ENCODE measurements at places on chromosomes 7 and 10.
A peak's percentile ranks its signal among the peaks of the same experiment; 100 is the strongest.

DNA sequence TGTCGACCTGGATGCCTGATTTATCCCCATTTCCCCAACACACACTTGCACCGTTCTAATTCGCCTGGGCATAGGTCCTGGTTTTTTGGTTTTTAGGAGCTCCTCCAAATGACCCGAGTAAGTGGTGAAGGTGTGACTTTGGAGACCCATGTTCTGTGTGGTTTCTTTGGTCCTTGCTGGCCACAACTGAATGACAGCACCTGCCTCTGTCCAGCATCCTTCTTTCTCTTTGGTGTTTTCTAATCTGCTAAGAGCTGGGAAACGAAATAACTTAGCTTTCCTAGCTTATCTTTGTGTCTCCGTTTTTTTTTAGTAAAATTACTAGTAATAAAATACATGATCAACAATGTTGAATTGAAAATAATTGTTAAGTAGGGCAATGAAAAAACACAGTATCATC is 120.2 kb downstream of the PRLHR start:
- no peak for DNase-seq

- DNase-seq: no peak
These were observed 132.3 kb upstream of the POT1 start for GRCh38 chr7:125061776-125062397.

DNA sequence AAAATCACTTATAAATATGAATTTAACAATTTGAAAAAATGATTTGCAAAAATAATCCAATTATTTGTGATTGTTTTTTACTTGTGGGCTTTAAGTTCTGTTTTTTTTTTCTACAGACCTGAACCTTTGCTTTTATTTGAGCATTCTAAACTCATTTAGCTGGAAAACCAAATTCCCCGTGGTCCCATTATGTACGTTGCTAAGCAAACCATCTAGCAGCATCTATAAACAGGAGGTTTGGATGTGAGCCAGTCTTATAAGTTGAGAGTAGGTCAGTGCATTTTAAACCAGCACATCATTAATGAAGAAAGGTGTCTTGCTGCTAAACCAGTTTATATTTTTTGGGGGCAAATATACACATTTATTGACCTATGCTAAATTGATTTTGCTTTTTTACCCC is 77.3 kb downstream of the LRRN3 start:
- no peak for DNase-seq

GRCh38 chr7:147904219-147904576 is 686.4 kb upstream of the C7orf33 start:
- DNase-seq: no peak

DNA sequence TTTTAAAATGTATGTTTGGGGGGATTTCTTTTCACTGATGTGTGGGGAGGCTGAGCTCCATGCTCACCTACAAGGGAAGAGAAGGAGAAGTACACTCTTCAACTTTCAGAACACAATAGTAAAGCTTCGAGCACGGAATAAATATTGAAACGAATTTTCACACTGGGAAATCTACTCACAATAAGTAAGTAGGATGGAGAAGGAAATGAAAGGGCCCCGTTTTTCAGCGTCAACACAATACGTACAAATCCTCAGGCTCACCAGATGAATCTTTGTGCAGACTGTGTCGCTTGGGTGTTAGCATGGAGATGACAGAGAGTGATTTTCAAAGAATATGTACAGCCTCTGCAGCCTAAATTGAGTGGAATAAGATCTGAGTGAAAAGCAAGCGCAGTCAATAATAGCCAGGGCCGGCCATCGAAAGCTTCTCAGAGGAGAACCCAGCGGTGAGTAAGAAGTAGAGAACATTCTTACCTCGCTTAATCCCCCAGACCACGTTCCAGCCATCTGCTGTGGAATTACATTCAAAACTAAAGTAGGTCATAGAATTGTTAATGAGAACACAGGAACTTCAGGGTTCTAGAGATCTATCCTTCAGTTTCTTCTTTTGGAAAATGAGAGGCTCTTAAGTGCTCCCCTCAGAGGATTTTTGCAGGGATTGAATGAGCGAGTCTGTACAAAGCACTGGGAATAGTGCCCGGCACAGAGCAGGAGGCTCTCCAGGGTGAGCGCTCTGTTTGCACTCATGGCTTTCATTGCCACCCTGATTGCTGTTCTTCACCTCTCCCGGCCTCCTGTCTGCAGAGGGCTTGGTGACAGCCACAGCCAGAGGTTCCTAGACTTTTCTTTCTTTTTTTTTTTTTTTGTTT is 292.8 kb downstream of the SFMBT2 start:
- no peak for DNase-seq

DNA sequence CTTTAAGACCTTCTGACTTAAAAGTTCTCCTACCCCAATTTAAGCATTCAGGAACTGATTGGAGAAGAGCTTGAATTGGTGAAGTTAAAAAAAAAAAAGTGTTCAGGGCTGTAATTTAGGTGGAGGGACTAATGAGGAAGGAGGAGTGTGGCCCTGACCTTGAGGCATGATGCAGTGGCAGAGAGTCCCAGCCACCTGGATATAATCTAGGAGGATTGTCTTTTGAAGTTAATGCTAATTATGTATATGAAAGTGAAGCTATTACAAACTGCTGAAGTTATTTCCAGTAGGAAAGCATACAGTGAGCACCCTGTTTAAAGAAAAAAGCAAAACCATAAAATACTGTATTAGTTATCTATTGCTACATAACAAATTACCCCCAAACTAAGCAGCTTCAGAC is 31.5 kb downstream of the ADD3 start:
- DNase-seq: no peak

GRCh38 chr7:34165466-34165865 is 260.1 kb downstream of the BMPER start:
- DNase-seq: no peak

DNA sequence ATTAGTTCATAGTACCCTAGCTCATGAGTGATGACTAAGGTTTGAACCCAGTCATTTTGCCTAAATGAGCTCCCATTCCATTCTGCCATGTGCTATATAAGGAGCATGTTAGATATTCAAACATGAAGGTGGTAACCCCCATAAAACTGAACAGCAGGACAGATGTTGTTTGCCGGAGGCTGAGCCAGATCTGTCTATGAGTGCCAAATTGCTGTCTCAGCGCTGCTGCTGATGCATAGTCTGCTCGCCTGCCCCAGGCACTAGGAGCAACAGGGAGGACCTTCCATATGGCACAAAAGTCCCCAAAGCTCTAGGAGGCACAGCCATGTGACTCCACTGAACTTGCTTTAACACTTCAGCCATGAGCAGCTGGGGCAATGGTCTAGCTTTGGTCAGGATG is 466.0 kb upstream of the GHITM start:
- DNase-seq: no peak

DNA sequence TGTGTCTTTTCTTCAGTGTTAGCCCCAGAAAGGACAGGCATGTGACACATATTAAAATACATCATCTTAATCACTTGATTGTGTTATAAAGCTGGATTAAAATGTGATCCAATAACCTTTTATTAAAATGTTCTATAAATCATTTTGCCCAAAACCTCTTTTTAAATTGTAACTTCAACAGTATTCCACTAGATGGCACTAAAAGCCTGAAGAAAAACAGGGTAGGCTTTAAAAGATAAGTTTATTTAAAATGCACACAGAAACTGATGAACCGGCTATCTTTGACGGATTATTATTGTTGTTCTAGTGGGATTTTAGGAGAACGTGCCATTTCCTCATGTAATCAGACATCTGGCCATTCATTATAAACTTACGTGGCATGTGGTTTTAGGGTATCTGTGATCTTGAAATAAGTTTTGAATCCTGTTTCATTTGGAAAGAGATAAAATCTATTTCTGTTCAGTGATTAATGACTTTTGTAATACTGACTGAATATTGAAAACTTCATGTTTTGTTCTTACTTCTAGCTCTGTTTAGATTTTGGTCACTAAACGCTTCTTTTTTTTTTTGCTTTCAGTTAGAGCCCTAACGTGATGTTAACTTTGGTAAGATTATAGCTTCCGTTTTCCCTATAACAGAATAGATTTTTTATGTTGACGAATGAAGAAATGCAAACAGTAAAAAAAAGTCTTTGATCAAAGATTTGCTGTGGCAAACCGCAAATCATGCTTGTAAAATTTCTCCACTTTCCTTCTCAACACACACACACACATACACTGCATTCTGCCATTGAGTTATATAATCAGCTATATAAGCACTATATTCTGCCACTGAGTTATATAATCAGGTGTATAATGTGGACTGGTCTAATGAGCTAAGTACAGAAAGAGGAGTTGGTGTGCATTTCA is 13.6 kb downstream of the VPS50 start:
- peak; percentile 47 for DNase-seq

DNA sequence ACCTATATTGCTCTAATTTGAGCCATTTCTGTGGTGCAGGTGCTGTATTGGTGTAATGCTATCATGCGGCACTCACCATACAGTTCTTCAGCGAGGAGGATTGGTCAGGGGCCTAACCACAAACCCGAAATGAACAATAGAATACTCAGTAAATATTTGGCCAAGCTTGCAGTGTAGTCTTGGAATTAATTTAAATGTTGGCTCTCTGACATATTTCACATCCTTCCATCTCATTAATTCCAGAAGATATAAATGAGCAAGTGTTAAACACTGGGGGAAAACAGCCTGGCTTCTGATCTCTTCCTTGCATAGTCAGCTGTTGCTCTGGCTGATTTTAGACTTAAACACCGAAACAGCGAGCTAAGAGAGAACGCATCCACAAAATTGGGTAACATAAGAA is 663.1 kb upstream of the GHITM start:
- no peak for DNase-seq

- DNase-seq: no peak
These were observed 184.7 kb downstream of the MAGI2 start for GRCh38 chr7:79268730-79269129.

- DNase-seq: no peak
These were observed 379.4 kb downstream of the GALNT17 start for GRCh38 chr7:71511361-71511807.

GRCh38 chr10:77158666-77159065 is 478.9 kb downstream of the KCNMA1 start:
- no peak for DNase-seq

- no peak for DNase-seq
These were observed 30.4 kb downstream of the STEAP1B start for GRCh38 chr7:22469371-22470143.

DNA sequence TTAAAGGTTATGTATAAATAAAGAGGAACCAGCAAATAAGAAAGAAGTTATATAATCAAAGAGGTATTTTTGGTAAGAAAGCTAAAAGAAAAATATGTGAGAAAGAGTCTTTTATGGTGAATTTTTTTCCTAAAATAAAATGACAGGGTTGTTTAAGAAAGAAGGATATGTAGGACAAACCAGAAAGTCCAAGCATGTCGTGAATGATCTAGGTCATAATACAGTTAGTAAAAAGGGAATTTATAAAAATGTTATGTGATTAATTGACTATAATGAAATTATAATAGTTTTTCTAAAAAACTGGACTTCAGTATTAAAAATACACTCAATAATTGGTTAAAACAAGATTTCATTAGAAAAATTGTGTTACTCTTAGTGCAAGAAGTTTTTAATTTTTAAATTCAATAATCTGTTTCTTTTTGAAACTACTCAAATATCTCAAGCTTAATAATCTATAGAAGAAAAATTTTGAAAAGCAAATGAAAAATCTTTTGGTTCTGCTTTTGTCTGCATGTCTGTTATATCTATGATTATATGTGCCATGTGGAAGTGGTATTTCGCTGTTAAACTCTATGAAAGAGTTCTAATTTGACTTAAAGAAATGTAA is 23.3 kb downstream of the AVL9 start:
- DNase-seq: peak; percentile 59

DNA sequence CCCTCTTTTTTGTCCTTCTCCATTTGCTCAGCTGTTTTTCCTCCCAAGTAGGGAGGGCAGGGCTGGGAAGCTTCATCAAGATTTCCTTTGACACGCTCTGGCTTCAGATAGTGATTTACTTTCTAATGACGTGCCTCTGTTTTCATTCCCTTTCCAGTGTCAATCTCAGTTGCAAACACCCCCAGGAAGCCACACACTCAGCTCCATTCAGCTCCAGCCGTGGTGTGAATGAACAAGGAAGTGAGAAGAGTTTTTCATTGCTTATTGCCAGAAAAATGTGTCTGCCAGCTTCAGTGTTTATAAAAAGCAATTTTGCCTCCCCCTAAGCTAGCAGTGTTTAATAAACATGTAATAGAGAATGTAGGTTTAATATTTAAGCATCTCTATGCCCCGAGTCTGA is 108.7 kb upstream of the DPP6 start:
- DNase-seq: no peak

DNA sequence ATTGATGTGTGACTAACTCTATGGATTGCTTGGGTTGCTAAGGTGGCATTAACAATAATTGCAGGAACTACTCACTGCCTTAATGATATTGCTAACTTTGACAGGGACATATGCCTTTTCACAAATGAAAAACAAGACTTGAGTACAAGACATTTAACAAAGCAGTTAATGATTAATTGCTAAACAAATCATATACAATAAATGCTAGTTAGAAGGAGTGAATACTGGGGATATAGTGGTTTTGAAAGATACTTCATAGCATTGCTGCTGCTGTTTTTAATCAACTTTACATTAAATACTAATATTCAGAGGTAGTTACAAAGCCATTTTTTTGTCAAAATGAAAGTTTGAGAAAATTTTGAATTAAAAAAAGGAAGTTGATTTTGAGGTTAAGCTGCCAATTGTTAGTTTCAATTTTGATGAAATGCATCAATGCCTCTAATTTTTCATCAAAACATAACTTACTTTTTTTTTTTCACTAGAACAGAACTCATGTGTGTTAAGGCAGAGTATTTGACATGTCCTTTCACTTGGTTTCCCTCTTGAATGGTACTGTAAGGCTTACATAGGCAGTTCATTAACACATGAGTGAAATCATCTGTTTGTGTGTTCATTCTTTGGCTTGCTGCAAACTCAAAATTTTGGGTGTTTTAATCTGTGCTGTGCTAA is 106.2 kb upstream of the SEMA3D start:
- DNase-seq: no peak

DNA sequence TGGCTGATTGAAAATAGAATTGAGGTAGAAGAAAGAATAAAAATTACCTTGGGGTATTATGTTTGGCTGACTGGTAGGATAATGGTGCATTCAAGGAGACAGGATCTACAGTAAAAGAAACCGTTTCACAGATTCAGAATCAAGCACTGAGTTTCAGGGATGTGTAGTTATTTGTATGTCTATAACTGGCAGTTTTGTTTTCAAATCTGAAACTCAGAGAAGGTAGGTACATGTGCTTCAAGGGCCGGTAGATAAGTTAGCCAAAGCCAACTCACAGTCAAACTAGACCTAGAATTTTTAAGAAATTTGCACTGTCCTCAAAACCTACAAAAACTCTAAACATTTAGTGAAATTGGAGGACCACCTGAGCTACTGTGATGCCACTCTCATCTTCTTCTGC is 191.5 kb downstream of the FOXP2 start:
- DNase-seq: no peak

DNA sequence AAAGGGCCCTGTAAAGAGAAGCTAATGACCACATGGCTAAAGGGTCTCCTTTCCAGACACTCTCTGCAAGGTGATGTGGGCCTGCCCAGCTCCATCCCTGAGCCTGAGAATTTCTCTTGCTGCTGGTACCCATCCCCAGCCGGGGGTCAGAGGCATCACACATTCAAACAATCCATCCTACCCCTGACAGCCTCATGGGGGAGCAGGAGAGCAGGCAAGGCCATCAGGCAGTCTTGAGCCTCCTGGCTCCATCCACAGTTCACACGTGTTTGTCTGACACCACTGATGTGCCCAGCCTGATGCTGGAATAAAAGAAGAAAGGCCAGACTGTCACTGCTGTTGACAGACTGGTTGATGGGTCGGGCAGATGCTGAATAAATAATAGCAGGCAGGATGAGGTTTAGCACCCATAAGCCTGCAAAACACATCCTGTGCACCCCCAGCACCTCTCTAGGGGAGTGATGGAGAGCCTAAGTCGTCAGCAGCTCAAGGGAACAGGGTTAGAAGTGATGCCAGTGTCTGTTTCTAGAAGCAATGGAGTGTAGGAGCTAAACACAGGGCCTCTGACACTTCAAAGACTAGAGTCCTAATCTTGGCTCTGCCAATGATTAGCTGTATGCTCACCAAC is 43.5 kb downstream of the TLL2 start:
- peak; percentile 32 for DNase-seq

All from Jurkat, Clone E6-1 (cell line).